ENCODE measurements at places on chromosomes 2 and 18.

GRCh38 chr2:28590496-28591301 lies 94.8 kb downstream of the PLB1 start:
- DNase-seq = no peak

DNA sequence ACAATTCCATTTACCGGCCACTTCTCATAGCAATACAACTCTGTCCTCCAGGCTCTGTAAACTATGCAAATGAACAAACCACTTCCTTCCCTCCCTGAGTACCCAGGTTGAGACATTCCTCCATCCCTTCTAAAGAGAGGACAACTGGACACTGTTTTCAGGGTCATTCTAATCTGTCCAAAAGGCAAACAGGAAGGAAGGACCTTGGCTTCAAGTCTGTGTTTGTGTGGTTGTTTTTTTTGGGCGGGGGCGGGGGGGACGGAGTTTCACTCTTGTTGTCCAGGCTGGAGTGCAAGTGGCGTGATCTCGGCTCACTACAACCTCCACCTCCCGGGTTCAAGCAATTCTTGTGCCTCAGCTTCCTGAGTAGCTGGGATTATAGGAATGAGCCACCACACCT lies 3.3 kb downstream of the TFCP2L1 start:
- DNase-seq = no peak

- no peak for DNase-seq
These were observed 55.4 kb downstream of the CDC42EP3 start for GRCh38 chr2:37615804-37616676.

DNA sequence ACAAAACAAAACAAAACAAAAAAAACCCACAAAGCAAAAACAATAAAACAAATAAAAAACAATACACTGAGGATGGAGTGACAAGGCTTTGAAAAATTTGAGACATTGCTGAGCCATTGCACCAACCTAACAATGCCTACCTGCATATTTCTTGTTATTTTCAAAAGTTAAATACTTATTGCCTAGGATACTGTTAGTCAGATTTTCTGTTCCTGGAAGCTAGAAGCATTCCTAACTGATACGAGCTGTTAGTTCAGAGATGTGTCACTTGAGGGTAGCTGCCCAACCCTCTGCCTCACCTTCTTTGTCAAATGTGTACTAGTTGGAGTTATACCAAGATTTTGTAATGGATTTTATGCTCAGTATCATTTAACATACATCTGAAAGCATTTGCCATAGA lies 187.2 kb downstream of the TXNL1 start:
- DNase-seq = no peak

DNA sequence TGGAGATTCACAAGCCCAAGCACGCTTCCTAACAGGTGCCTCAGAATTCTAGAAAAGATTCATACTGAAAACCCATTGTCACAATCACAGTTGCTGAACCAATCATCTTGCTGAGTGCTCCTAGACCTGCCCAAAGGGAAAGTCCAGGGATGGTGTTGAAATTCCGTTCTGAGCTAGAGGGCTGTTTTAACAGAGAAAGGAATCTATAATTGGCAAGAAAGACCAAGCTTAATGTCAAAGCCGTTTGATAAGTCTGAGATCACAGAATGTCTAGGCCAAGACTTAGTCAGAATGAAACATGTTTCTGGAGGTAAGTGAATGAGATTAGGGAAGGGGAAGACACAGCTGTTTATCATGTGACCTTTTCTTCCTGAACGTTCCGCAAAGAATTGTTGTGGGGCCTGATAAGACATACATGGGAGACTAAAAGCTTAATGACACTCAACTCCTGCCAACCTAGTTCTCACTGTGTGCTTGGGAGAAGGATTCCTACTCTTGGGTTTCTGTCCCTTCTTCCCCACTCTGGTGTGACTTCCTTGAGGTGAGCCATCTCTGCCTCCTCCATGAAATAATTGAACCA lies 27.5 kb downstream of the PMAIP1 start:
- DNase-seq = no peak

DNA sequence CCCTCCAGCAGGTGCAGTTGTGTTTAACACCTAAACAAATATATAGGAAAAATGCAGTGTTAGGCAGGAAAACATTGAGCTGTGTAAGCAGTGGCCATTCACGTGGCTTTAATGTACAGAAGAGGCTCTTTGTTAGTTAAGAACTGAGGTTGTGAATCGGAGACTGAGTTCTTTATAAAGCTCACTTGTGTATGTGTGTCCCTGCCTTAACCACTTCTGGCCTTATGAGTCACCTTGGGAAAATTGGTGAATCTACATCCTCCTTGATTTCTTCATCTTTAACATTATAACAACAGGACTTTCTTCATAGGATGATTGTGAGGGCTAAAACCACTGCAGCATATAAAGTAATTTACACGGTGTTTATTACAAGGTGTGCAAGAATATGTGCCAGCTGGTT lies 188.4 kb upstream of the TPO start:
- DNase-seq = no peak

- no peak for DNase-seq
These were observed 21.7 kb downstream of the TET3 start for GRCh38 chr2:74006459-74006858.

GRCh38 chr2:151049746-151050145 lies 211.9 kb downstream of the RBM43 start:
- no peak for DNase-seq

DNA sequence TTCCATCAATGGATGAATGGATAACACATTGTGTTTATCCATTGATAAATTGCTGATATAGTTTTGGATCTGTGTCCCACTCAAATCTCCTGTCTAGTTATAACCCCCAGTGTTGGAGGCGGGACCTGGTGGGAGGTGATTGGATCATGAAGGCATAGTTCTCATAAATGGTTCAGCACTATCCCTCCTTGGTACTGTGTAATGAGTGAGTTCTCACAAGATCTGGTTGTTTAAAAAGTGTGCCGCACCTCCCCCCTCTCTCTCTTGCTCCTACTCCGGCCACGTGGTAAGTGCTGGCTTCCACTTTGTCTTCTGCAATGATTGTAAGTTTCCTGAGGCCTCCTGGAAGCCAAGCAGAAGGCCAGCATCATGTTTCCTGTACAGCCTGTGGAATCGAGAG lies 23.9 kb upstream of the SPATA3 start:
- no peak for DNase-seq

- no peak for DNase-seq
These were observed 119.9 kb upstream of the SALL3 start for GRCh38 chr18:78859686-78860085.

DNA sequence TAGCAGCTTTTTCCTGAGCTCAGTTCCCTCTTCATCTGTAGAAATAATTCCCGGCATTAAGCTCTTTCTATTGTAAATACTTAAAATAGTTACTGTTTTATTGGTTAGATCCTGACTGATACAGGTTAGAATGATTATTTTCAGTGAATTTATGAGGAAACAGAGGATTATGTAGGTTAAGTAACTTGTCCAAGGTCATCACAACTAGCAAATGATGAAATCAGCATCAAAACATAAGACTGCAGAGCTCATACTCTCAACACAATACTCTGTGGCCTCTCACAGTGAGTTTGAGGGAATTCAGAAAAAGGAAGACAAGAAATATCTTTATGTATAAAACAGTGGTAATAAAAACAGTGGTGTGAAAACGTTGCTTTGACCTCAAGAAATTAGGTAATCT lies 113.2 kb upstream of the DLX2 start:
- no peak for DNase-seq

DNA sequence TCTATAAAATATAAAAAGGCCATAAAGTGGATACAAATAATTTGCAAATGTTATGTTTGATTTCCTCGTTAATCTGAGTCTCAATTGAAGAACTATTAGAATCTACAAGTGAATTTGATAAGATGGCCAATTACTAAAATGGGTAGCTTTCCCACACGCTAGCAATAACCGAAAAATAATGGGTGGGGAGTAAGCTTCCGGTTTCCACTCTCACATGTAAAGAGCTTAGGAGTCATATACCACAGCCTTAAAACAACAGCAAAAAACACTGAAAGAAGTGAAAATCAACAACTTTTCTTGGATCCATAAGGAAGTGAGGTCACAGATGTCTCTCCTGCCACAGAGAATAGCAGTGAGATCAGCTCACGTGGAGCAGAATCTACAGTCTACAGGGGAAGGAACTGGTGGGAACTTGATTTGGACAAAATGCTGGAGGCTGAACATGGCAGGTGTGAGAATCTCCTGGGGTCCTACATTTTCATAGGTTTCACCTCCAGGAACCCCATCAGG lies 18.6 kb downstream of the THAP4 start:
- no peak for DNase-seq

DNA sequence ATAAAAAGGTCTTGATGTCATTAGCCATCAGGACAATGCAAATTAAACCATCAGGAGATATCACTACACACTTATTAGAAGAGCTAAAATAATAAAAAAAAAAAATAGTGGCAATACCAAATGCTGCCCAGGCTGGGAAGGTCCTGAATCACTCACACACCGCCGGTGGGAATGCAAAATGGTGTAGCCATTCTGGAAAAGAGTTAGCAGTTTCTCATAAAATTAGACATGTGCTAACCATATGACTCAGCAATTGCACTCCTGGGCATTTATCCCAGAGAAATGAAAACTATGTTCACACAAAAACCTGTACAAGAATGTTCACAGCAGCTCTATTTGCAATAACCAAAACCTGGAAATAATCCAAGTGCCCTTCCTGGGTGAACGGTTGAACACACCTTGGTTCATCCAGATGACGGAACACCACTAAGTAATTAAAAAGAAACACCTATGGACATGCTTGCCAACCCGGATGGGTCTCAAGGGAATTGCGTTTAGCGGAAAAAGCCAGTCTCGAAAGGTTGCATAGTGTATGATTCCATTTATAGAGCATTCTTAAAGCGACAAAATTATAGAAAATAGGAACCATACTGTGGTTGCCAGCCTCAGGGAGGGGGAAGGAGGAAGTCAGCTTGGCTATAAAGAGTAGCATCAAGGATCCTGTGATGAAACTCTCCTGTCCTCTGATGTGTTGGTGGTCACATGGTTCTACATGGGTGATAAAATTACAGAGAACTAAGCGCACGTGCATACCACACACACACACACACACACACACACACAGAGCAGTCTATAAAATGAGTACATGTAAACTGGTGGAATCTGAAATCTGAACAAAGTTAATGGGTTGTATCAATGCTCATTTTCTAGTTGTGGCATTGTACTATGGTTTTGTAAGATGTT lies 4.6 kb downstream of the MBP start:
- DNase-seq = no peak

DNA sequence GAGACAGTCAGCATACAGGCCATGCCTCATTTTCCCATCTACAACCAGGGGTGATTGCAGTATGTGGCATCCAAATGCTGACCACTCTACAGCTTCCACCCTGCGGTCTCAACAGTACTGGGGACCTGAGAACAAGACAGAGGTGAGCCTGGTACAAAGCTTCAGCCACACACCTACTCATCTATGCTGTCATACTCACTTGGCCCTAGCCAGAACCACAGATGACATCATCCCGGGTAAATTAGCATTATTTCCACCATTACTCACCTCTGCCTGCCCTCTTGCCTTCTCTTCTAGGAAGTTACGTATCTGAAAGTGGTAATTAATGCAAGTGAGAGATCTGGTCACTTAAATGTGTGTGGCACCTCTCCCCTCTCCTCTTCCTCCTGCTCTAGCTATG lies 208.2 kb upstream of the ARL4C start:
- DNase-seq = no peak

DNA sequence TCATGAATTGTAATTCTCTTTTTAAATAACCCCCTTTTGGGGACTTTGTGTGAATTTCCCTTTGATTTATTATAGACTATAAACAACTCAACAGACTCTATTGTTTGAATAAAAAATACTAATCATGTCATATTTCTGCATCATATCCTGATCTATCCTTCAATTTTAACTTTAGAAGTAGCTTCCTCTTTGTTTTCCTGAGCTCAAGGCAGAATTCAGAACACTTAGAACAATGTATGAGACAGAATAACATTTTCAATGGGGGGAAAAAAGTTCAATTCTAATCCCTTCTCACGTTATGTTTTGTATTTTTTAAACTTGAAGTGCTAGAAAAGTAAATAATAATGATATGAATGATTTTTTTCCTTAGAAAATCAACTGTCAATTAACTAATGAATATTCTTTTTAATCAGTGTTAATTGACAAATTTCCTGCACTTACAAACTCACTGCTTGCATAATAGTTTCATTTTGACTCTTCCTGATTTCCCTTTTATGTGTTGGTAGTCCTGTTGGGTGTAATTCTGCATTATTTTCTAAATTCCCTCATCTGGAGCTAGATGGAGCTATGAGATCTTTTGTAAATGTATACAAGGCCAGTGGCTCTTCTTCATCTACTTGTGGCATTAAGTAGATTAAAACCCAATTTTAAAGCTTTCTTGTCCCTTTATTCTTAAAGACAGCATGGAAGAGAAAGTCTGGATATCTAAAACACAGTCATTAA lies 326.1 kb downstream of the PARD3B start:
- no peak for DNase-seq

GRCh38 chr2:15973481-15974401 lies 33.4 kb downstream of the MYCN start:
- no peak for DNase-seq

GRCh38 chr18:50578030-50578429 lies 18.1 kb downstream of the MAPK4 start:
- DNase-seq = no peak

- DNase-seq = no peak
These were observed 1.8 kb downstream of the RBFA start for GRCh38 chr18:80035997-80036396.

GRCh38 chr2:128260239-128261138 lies 58.2 kb downstream of the HS6ST1 start:
- no peak for DNase-seq

- no peak for DNase-seq
These were observed 225.7 kb downstream of the EPHA4 start for GRCh38 chr2:221346411-221346810.

- DNase-seq = no peak
These were observed 91.5 kb downstream of the PID1 start for GRCh38 chr2:229179628-229180027.

DNA sequence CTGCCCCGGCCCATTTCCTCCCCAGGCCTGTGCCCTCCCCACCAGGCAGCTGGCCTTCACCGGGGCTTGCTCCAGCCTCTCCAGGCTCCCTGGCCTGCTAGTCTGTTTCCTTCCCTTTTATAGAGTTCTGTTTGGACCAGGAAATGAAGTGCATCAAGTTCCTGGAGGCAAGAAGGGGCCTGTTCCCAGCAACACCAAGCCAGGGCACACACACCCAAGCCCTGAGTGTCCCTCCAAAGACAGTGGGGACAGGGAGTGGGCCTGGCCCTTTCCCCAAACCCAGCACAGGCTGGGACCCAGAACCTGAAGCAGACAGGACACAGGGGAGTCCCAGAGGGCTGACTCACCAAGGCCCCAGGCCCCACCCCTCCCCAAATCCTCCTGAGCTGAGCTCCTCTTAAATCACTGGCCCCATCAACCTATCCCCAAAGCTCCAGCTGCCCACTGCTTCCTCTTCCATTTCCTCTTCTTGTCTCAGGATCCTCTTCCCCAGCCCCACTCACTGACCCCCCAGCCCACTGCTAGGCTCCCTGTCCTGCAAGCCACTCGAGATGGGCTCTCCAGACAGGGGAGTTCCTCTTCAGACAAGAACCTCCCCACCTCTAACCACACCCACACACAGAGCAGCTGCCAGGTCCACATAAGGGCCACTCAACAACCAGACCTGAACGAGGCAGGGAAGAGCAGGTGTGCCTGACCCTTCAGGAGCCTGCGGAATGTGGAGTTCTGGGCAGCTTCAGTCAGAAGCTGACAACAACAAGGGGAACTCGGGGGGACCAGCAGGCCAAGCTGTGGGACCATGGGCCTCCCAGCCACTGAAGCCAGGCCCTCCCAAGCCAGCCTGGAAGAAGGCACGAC lies 74.2 kb downstream of the TNS1 start:
- DNase-seq = no peak
